Skeletal muscle cell (primary cell): ENCODE measurements at places on chromosomes 7 and 10.

DNA sequence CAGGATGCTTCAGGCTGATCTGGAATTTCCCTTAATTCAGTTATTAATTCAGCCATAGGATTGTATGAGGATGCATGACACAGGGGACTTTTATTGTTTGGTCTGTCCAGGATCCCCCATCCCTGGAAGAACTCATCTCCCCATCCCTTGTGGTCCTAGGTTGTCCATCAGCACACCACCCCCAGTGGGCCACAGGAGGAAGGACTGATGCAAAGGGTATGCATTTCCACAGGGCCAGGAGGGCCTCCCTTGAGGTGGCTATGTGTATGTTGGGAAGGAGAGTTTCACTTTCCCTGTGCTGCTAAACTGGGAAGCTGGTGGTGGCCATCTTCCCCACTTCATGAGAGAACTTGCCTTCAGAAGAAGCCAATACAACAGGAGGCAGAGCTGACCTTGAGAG is 44.6 kb upstream of the GRB10 start:
- no peak for DNase-seq

- no peak for DNase-seq
Measured at GRCh38 chr10:29643771-29644501, 9.2 kb upstream of the SVIL start.

- no peak for DNase-seq
Measured at GRCh38 chr10:36452851-36453250, 672.5 kb upstream of the ANKRD30A start.

GRCh38 chr7:139095194-139095659 is 14.3 kb downstream of the ZC3HAV1 start:
- DNase-seq = no peak

- no peak for DNase-seq
Measured at GRCh38 chr7:135166338-135166990, 4.0 kb downstream of the CYREN start.

GRCh38 chr7:86904949-86905834 is 154.3 kb downstream of the ELAPOR2 start:
- no peak for DNase-seq

DNA sequence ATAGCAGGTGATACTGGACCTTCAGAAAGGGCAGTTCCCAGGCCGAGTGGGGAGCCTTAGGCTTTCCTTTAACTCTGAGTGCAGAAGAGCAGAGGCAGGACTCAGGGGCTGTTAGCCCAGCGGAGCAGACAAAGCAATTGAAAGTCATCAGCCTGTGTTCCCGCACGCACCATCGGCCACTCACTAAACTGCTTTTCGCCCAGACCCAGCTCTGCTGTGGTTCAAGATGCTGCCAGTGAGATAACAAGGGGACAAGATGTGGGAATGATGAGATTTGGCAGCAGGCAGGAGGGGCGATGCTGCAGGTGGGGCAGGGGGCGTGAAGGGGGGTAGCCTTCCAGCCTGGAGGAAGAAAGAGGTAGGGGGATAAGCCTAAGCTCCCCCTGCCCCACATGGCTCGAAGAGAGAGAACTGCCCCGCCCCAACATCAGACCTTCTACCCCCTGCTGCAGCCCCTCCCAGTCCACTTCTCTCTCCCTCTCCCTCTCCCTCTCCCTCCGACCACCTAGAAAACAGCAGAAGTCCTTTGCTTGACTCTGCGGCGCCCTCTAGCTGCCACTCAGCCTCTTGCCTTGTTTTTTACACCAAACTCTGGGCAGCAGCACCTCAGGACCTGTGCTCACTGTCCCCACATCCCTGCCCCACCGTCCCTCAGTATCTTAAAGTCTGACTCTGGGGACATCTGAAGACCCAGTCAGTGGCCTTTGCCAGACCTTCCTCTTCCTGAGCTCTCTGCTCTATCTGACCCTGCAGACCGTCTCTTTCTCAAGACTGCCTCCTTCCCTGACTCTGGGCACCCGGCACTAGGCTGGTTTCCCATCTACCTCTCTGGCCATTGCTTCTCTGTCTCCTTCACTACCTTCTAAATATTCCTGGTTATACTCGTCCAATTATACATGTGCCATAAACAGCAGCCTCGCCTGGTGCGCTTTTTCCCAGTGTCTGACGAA is 110.5 kb downstream of the C10orf105 start:
- peak; percentile 16 for DNase-seq

GRCh38 chr7:6171532-6172223 is 100.7 kb downstream of the CYTH3 start:
- DNase-seq = no peak

GRCh38 chr10:44929356-44930255 is 18.5 kb downstream of the TMEM72 start:
- DNase-seq = no peak

- DNase-seq = no peak
Measured at GRCh38 chr7:36790311-36790787, 66.1 kb upstream of the AOAH start.

DNA sequence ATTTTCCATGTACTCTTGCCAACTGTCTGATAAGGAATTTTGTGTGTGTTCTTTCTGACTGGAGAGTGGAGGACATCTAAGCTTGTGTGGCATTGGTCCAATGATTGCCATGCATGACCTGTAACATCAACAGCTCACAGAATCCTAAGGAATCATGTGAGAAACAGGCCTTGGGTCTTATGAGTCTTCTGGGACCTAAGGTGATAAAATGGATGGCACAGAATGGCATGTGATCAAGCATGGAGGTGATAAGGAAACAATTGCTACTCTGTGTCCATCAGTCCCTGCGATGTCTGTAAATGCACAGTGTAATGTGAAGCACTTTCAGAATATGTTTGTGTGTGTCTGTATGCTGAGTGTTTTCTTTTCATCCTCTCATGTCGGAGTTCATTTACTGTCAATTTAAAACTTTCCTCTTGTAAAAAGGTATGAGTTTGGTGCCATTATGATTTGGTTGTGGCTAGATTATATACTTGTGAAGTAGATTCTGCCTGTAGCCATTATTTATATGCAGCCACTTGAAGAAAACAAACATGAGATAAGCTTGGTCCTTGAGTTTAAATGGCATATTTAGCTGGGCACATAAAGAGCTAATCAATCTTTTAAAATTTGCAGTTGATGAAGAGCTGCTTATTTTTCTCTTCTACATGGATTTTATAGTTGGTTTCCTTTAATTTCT is 127.5 kb downstream of the VPS50 start:
- DNase-seq = no peak

- DNase-seq = no peak
Measured at GRCh38 chr10:79502561-79503309, 9.6 kb upstream of the EIF5AL1 start.

DNA sequence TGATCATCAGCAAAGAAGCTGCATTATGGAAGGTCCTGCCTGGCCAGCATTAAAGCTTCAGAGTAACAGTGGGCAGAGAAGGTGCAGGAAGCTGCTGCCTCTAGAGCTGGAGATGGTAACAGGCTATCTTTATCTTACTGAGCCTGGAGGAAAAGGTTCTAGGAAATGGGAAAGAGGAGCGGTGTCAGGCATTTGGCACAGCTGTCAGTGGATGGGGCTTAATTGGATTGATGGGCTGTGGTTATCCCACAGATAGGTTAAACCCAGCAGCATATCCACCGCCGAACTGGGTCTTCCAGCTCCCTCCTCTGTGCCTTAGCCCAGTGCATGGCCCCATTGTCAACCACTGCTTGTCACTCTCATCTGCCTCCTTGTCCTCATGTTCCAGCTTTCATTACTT is 127.6 kb downstream of the CCNY start:
- DNase-seq = no peak

- DNase-seq = no peak
Measured at GRCh38 chr7:43792471-43793150, 34.1 kb downstream of the BLVRA start.

DNA sequence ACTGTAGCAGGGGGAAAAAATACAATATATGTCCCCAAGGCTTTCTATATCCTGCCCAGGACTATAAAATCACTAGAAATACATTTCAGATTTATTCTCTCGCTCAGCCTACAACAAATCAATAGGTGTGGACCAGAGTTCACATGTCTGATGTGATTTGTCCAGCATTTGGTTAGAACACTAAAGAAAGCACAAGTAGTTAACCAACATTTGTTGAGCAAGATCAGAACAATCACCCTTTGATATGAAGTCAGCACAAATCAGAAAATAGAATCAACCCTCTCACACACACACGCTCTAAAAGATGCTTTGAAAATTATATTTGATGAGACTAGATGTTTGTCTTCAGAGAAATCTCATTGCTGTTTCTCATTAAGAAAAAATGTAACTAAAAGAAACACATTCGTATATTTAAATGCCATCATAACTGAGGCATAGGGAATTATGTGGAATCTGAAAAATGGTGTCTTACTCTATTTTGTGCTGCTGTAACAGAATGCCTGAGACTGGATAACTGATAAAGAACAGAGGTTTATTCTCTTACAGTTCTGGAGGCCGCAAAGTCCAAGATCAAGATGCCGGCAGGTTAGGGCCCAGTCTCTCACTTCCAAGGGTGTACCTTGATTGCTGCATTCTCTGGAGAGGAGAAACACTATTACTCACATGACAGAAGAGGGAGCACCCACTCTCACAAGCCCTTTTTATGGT is 10.5 kb downstream of the AKR1D1 start:
- DNase-seq = no peak

GRCh38 chr7:116142850-116143249 is 67.5 kb upstream of the TES start:
- DNase-seq = no peak
